ENCODE measurements at places on chromosomes 12 and 14. TPM values are rescaled to one million over a fixed set of nuclear protein-coding genes. Genes with fewer than 3 reads are reported as not detected.

DNA sequence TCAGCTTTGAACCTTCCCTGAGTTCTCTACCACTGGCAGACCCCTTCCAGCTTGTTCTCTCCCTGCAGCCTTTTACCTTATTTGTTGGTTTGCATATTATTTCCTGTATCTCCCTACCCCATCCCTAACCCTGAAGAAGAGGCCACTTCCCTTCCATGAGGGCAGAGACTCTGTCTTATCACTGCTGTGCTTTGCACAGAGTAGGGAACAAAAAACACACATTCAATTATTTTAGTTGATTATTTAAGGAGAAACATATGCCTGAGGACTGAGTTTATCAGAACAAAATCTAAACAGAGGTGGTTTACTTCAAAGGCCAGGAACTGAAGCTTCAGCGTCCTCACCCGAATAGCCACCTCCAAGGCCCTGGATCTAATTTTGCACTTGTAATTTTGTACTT is 111.7 kb upstream of the RFLNA start:
- no peaks in the 10 kb centered on the region for H3K36me3 ChIP-seq
- no peak overlapping the region for H3K27ac ChIP-seq
- peaks cover 4% of the 10 kb centered on the region for H3K4me1 ChIP-seq
- no peak overlapping the region for H3K4me3 ChIP-seq
- H3K27me3 ChIP-seq: no peaks in the 10 kb centered on the region

DNA sequence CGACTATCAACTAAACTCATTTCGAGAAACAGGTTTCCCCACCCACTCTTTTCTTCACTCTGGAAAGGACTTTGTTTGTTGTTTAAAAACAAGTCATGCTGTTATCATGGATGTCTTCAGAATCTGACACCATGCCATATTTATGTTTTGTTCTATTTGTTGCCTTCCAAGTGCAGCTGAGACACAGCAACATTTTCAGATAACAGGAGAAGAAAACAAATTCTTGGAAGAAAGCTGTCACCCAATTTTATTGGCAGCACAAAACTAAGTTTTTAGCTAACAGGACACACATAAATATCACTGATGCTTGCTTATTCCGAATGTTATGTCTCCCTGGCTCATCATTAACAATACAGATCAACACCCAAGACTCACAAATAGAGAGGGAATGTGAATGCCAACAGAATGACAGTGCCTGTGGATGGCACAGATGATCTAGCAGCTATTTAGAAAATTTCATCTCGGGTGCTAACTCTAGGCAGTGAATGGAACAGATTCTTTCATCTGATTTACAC is 147.9 kb downstream of the RPS29 start:
- no peaks in the 10 kb centered on the region for H3K4me1 ChIP-seq
- no peak for DNase-seq
- no peak overlapping the region for H3K27ac ChIP-seq
- no peak overlapping the region for H3K4me3 ChIP-seq

GRCh38 chr14:72869407-72870329 is 24.2 kb downstream of the DPF3 start:
- no peaks in the 10 kb centered on the region for H3K36me3 ChIP-seq
- no peak overlapping the region for H3K27ac ChIP-seq
- no peak for DNase-seq
- H3K4me1 ChIP-seq: no peaks in the 10 kb centered on the region
- no peak overlapping the region for H3K4me3 ChIP-seq

DNA sequence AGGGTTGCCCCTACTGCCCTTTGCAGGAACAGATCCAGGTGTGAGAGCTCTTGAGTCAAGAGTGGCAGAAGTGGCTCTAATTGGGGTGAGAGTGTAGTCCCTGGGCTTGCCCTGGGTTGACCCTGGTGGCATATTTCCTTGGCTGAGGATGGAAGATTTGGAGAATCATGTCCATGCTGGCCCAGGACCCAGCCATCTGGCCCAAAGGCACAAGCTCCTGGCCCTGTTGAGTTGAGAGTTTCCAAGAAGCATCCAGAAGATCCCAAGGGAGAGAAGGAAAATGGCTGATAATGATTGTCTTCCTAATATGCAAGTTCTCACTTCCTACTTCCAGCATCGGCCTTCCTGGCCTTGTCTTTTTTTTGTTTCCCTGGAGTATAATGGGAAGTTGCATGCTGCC is 55.5 kb upstream of the SRSF5 start:
- H3K36me3 ChIP-seq: peaks cover 60% of the 10 kb centered on the region
- H3K27ac ChIP-seq: peak overlapping the region; percentile 84
- H3K27me3 ChIP-seq: no peaks in the 10 kb centered on the region
- H3K4me1 ChIP-seq: peaks cover 69% of the 10 kb centered on the region

GRCh38 chr12:104555648-104556047 is 98.9 kb downstream of the CHST11 start:
- H3K27ac ChIP-seq: no peak overlapping the region
- H3K36me3 ChIP-seq: no peaks in the 10 kb centered on the region
- DNase-seq: no peak
- no peaks in the 10 kb centered on the region for H3K4me1 ChIP-seq
- H3K27me3 ChIP-seq: no peaks in the 10 kb centered on the region
- no peak overlapping the region for H3K4me3 ChIP-seq

DNA sequence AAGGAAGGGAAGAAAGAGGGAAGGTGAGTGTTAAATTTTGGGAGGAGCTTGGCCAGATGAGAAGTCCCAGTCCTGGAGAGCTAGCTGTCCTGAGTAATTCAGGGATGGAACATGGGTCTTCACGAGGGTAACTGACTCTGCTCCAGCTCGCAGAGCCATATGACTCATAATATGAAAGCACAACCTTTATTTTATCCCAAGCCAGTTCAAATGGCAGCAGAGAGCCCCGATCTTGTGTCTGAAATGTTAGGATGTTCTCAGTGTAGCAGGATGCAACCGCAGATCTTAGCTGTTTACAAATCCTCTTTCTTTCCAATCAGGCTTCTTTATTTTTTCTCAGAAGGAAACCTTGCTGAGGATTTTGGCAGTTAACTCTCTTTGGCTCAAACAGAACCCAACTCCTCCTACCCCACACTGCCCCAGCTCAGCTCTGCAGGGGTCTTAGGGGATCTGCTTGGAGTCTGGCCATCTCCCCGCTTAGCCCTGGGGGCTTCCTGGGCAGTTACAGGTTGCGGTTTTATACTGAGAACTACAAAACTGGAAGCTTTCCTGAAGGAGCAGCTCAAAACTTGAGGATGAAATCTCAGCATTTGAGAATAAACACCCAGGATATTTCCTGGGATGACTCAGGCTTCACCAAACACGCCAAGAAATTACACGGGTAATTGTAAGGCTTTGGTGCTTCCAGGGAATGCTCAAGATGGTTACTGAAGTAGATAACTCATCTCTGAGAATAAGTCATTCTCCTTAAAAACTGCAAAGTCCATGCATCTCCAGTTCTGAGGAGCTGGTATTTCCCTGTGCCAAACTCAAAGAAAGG is 92.5 kb downstream of the VCPKMT start:
- no peak overlapping the region for H3K4me3 ChIP-seq
- no peaks in the 10 kb centered on the region for H3K27me3 ChIP-seq
- no peaks in the 10 kb centered on the region for H3K36me3 ChIP-seq
- no peak for DNase-seq
- no peak overlapping the region for H3K27ac ChIP-seq

GRCh38 chr12:132108211-132108832 is 35.8 kb downstream of the DDX51 start:
- H3K4me3 ChIP-seq: no peak overlapping the region
- no peaks in the 10 kb centered on the region for H3K27me3 ChIP-seq

DNA sequence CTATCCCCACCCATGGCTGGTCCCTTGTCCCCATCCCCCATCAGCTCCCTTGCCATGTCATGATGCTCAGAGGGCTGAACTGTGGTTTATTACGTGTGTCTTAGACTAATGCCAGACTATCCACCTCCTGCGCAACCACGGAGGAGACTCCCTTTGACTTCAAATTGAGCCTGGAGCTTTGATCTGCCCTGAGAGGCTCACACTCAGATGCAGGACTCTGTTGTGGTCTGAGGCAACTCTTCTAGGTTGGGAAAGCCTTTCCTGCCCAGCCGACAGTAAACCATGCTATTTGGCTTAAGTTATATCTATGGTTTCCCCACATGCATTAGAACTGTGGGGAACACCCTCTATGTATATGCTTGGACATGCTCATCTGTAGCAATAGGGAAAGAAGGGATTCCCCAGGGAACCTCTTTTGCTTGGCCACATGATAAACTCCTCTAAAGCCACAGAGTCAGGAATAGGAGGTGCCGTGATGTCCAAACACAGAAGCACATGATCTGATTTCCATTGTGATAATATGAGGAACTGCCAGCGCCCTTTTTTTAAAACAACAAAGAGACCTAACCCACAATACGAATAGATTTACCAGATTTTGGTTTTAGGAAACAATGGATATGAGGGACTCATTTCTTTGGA is 11.1 kb upstream of the LGALS3 start:
- no peaks in the 10 kb centered on the region for H3K27me3 ChIP-seq
- no peak for DNase-seq
- H3K27ac ChIP-seq: peak overlapping the region; percentile 72

DNA sequence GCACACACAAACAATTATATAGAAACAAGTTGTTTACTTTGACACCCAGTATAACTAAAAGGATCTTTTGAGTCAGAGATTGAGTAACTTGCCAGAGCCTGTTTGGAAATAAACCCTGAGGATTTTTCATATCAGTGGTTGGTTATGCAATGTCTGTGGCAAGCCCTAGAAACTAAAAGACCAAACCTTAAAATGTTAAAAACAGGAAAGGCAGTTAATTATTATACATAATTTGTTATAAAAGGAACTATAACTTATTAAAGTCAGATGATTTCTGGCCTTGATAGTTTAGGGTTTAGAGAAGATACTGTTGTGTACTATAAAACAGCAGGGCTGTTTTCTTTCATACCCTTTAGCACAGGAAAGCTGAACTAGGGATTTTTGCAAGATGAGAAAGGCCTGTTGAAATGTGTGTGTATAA is 44.1 kb downstream of the PSEN1 start:
- peaks cover 34% of the 10 kb centered on the region for H3K4me1 ChIP-seq
- no peaks in the 10 kb centered on the region for H3K27me3 ChIP-seq
- peaks cover 28% of the 10 kb centered on the region for H3K36me3 ChIP-seq
- no peak for DNase-seq
- no peak overlapping the region for H3K4me3 ChIP-seq

DNA sequence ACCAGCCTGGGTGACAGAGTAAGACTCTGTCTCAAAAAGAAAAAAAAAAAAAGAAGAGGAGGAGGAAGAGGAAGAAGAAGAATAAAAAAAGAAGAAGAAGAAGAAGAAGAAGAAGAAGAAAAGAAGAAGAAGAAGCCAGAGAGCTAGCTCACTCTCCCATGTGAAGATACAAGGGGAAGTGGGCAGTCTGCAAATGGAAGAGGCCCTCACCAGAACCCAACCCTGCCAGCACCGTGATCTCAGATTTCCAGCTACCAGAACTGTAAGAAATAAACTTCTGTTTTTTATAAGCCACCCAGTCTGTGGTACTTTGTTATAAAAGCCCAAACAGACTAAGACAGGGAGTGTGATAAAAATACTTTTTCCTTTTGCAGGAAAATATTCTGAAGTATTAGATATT is 130.7 kb downstream of the ETNK1 start:
- no peaks in the 10 kb centered on the region for H3K4me1 ChIP-seq
- H3K27me3 ChIP-seq: no peaks in the 10 kb centered on the region
- no peak for DNase-seq
- no peak overlapping the region for H3K27ac ChIP-seq
- no peak overlapping the region for H3K4me3 ChIP-seq

- H3K4me3 ChIP-seq: peak overlapping the region; percentile 39
- H3K27ac ChIP-seq: peak overlapping the region; percentile 77
- peaks cover 62% of the 10 kb centered on the region for H3K4me1 ChIP-seq
- no peaks in the 10 kb centered on the region for H3K36me3 ChIP-seq
- peak; percentile 80 for DNase-seq
Observed at GRCh38 chr14:100067971-100068959, 3.0 kb downstream of the EVL start.

DNA sequence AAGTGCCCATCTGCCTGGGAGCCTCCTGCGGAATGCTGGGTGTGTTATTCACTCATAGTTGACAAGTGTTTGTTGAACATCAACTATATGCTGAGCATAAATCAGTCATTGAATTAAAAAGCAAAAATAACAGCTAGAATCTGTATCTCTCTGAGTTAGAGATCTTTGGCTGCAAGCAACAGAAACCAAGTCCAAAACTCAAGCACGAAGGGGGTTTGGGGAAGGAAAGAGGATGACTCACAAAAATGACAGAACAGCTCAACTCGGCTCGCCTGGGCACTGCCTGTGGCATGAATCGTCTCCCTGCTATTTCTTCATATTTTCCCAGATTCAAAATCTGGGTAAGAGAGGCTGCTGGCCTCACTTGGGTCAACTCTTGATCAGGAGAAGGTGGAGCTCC is 72.6 kb upstream of the NCOR2 start:
- no peak for DNase-seq
- H3K4me1 ChIP-seq: peaks cover 17% of the 10 kb centered on the region
- no peaks in the 10 kb centered on the region for H3K27me3 ChIP-seq
- H3K36me3 ChIP-seq: no peaks in the 10 kb centered on the region
- no peak overlapping the region for H3K4me3 ChIP-seq
- no peak overlapping the region for H3K27ac ChIP-seq

- H3K4me1 ChIP-seq: no peaks in the 10 kb centered on the region
- H3K4me3 ChIP-seq: no peak overlapping the region
- no peak for DNase-seq
- H3K27ac ChIP-seq: no peak overlapping the region
- H3K27me3 ChIP-seq: no peaks in the 10 kb centered on the region
Observed at GRCh38 chr12:39032448-39032847, 127.1 kb upstream of the CPNE8 start.

GRCh38 chr12:50952510-50952909 is at the start of gene HIGD1C:
Gene HIGD1C (plus strand): TSS chr12:50952544. CDS start chr12:50953999, 1,455 bp downstream.
- peaks cover 5% of the 10 kb centered on the region for H3K36me3 ChIP-seq
- no peak within 1 kb of the TSS for H3K27ac ChIP-seq
- H3K4me3 ChIP-seq: no peak within 1 kb of the TSS

GRCh38 chr14:69770559-69770958 is 3.6 kb downstream of the SRSF5 start:
- peaks cover 68% of the 10 kb centered on the region for H3K4me1 ChIP-seq
- H3K36me3 ChIP-seq: peaks cover 77% of the 10 kb centered on the region
- no peak for DNase-seq
- no peak overlapping the region for H3K27ac ChIP-seq
- no peaks in the 10 kb centered on the region for H3K27me3 ChIP-seq

Gene ARF6
- total RNA-seq: 65.3 TPM

Gene DPY19L2
- 3.2 TPM for total RNA-seq

Gene CLEC1A
- 9.7 TPM for total RNA-seq

Gene TMEM179
- not detected for total RNA-seq

Gene SERPINA5
- 0.56 TPM for total RNA-seq

Gene ACVRL1
- total RNA-seq: 242 TPM

Gene KCNMB4
- 4.5 TPM for total RNA-seq

Gene CHFR
- total RNA-seq: 43.6 TPM

Gene BIN2
- total RNA-seq: 45.4 TPM

Gene PLEKHA5
- total RNA-seq: 29.2 TPM

Gene REP15
- 5.1 TPM for total RNA-seq

Gene LRR1
- 9.0 TPM for total RNA-seq

Gene SERPINA6
- 1.1 TPM for total RNA-seq

Gene FLRT2
- total RNA-seq: 14.3 TPM

Data from lower lobe of right lung (tissue), 2 donors.